ENCODE measurements at places on chromosomes 7 and 10.
A peak's percentile ranks its signal among the peaks of the same experiment; 100 is the strongest.

DNA sequence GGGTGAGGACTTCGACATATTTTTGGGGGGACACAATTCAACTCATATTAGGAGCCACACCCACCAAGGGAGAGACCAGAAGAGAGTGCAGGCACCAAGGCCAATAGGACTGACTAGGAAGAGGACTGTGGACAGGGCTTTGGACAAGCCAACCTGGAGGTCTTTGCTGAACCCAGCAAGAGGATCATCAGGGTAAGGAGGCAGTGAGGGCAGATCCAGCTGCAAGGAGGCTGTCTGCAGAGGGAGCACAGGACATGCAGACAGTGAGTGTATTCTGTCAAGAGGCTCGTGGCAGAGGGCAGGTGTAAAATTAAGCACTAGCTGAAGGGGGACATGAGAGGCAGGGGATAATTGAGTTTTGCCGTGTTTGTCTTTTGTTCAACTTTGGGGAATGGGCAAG lies 83.4 kb upstream of the MGMT start:
- DNase-seq = no peak

GRCh38 chr10:72834183-72834825 lies 59.2 kb upstream of the OIT3 start:
- DNase-seq = no peak

GRCh38 chr10:28600056-28600455 lies 67.1 kb downstream of the WAC start:
- DNase-seq = no peak

- no peak for DNase-seq
Measured at GRCh38 chr7:145009876-145010275, 174.0 kb upstream of the TPK1 start.

DNA sequence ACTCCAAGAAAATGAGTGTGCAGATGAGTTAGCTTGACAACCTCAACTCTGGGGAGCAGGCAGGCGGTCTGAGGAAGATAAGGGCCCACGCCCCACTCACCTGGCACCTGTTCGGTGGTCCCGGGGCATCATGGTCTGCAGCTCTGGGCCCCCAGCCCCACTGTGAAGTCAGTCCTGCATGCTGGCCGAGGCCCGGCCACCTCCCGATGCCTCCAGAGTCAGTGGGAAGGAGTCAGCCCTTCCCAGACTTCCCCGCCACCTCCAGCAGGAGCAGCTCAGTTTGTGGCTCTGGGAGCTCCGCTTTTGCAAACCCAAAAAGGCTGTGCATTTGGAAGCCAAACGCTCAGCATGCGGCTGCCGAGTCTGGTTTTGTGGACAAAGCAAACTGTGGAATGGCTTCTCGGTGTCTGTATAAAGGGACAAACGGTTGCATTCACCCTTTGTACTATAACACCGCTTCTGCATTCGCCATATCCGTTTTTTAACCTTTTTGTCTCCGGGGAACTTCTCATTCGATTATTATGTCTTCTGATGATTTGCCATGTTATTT lies 167.3 kb downstream of the CCDC3 start:
- no peak for DNase-seq

DNA sequence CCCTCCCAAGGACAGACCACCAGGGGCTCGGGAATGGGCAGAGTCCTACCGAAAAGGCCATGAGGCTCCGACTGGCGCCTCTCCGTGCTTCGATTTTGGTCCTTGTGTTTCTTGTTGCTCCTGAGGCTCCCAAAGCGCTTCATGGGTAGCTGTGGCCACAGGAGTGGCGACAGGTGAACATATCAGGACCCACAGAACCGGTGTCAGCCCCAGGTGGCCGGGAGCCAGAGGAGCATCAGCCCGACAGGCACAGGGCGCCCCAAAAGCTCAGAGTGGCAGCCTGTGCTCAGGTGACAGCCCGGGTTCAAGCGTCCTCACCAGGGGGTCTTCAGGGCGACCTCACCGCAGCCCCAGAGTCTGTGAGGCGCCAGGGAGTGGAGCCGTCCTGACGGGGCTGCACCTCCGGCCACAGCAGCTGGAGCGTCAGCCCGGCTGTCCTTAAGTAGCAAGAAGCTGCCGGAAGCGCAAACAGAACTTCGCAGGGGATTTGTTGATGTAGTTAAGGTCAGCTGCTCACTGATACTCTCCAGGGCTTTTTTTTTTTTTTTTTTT lies 141.0 kb downstream of the PRKAG2 start:
- DNase-seq = no peak

DNA sequence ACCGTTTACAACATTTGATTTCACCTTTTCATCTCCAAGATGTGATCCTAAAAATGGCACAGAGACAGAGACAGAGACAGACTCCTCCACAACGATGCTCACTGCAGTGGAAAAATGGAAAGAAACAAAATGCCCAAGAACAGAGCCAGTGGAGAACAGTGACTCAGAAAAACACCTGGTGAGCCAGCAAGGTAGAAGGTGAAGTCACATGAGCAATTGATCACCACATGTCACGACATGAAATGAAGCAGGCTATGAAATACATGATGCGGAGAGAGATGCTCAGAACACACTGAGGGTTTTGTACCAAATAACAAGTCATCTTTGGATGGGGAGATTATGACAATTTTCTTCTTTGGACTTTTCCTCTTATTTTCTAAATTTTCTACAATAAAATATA lies 3.5 kb downstream of the MSMB start:
- no peak for DNase-seq

DNA sequence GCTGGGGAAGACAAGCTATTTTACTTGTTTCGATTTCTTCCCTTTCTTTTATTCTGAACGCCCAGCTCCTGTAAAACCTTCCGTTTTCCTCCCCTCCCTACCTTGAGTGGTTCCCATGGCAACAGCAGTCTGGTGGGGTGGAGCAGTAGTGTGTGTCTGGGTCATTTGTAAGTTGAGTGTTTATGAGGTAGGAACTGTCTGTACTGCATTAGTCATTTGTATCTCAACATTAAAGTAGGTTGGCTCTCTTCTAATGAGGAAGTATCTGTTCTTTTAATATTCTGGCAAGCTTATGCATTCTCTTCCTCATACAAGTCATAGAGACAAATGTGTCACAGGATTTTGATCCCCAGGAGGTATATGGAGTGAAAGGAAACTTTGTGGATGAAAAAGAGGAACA lies 85.3 kb upstream of the CCDC6 start:
- DNase-seq = peak; percentile 69

GRCh38 chr7:46885167-46885566 lies 696.7 kb downstream of the TNS3 start:
- DNase-seq = no peak

- DNase-seq = no peak
Measured at GRCh38 chr7:156437021-156437614, 203.5 kb upstream of the RNF32 start.

DNA sequence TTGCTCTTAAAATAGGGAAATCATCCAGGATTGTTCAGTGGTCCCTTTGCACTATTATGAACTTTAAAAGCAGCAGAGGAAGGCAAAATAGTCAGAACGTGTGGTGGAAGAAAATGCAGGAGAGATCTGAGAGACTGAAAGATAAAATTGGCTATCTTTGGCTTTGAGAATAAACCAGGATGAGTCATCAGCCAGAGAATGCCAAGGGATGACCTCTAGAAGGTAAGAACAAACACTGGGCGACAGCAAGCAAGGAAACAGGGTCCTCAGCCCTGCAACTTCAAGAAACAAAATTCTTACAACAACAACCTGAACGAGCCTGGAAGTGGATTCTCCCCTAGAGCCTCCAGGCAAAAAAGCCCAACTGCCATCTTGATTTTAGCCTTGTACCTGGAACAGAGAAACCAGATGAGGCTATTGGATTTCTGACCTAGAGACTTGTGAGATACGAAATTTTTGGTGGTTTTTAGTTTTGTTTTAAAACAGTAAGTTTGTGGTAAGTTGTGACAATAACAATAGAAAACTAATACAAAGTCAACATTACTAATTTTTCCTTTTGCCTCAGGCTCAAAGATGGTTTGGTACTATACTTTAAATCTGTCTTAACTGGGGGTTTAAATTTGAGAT lies 130.2 kb upstream of the CNTNAP2 start:
- no peak for DNase-seq

DNA sequence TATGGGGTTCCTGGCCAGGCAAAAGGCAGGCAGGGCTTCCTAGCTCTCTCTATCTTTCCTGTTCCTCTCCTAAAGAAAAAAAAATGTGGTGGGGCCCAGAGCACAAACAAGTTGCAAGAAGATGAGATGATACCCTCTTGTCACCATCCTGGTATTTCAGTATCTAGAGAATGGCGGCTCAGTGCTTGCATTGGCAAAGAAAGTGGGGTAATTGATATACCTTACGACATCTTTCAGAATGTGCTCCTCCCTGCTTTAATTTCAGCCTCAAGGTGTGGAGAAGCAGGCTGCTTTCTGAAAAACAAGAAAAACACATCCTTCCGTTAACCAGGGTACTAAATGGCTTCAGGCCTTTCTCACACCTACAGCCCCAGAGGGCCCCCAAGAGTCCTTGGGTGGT lies 34.5 kb upstream of the CUX1 start:
- DNase-seq = no peak

DNA sequence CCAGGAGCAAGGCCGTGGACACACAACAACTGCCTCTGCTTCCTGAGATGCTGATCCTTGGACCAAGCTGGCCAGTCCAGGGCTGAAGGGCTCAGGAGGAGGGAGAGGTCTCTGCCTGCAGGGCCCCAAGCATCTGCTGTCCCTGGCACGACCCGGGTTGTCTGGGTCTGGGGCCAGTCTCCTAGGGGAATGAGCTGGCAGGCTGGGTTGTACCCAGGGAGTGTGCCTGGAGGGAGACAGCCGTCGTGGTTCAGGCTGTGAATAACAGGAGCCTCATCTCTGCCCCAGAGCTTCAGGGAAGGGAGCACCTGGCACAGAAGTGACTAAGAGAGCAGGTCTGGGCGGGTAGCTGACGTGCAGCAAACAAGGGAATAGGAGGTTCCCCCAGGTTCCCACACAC lies 17.9 kb upstream of the SERPINE1 start:
- DNase-seq = no peak

GRCh38 chr10:132735923-132736391 lies 50.0 kb downstream of the NKX6-2 start:
- no peak for DNase-seq

DNA sequence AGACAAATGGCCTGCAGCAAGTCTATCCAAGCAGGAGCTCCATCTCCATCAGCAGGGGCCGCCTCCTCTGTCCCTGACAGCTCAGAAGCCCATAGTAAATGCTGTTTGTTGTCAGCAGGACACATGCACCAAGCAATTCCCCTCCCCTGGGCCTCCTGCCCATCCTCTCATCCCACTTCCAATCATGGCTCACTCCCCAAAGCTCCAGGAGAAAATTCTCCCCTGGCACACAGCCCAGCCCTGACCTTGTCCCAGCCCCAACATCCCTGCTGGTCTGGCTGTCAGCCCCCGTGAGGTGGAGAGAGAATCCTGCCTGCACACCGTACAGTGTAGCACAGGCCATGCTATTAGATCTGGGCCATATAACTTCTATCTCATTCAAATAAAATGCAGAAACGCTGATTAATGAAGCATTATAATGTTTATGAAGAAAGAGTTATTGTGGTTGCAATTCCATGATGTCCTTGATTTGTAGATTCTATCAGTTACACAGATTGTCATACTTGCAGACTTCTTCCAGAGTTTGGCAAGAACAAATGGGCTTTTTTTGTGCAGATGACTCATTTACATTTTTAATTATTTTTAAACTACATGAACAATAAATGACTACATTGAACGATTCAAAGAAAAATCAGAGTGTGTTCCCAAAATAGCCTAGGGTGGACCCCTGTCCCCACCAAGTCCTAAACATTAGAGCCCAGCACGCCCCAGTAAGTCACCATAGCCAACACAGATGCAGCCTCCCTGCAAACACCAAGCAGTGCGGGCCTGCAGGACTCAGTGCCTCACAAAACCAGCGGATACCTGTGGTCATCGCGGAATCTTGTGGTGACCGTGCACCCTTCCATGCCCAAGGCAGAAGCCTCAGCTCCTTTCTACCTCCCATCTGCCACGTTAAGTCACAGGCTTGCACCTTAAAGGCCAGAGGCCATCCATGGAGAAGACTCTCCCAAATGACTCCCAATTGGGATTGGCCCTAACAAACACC lies 70.1 kb downstream of the COBL start:
- no peak for DNase-seq

DNA sequence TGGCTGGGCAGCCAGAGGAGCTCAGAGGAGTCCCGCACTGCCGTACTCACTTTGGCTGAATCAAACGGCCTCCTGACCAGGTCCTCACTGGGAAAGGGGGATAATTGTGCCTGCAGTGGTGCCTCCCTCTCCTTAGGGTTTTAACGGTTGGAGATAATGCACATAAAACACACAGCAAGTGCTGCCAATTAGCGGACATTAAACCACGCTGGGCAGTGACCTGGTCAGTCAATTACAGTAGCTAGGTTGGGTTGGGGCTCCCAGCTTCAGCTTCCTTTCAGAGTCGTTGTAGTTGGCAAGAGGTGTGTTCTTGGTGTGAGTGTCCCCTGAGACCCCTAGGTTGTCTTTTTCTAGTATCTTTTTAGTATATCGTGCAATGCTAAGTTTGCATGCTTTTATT lies 146.6 kb downstream of the C10orf105 start:
- no peak for DNase-seq

DNA sequence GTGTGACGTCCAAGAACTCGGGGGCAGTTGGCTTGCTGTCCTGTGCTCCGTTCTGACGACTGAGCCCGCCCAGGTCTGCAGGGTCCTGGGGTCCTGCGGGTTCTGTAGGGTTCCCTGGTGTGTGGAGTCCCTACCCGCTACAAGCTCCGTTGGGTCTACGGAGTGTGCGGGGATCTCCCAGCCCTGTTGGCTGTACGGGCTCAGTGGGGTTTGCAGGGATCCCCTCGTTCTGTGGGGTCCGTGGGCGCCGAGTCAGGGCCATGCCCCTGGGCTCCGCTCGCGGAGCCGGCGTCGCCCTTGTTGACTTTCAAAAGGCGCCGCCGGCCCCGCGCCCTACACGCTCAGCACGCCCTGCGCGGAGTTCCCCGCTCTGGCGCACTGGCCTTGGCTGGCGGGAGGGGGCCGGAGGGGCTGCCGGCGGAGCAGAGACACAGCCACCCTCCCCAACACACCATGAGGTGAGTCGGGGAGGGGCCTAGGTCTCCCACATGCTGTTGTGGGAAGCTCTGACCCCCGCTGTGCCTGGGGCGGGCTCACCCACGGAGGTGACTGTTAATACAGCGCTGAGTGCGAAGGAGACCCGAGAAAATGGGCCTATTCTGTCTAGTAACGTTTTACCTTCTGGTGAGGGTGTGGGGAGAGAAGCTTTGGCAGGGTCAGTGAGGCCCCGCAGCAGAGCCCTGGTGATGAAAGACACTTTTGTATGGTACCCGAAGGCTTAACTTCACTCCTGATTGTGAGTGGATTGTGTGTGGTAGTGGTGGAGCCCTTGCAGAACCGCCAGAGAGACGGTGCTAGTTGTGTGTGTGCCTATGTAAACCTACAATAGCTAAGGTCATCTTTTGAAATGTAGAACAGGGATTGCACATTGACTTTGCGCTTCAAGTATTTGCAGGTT lies 8.1 kb downstream of the TASOR2 start:
- DNase-seq = no peak
